Immature natural killer cell (primary cell): ENCODE measurements at places on chromosomes 12 and 14. TPM values are rescaled to one million over a fixed set of nuclear protein-coding genes. Genes with fewer than 3 reads are reported as not detected.

GRCh38 chr14:39229222-39229543, 4.5 kb upstream of the MIA2 start:
- DNase-seq: peak; percentile 73

DNA sequence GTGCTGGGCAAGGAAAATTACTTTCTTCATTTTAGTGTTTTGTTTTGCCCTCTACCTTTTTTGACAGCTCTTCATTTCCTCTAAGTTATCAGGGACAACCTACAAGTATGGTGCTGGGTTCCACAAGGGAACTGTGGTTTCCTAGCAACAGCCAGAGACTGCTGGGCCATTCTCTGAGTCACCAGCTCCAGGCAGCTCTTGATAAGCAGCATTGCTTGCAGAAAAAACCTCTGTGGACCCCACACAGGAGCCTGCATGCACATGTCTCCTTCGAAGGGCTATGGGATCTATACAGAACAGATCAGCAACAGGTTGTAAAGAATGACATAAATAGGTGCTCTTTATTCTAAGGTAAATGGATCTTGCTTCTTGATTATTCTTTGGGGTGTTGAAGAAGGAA, 81.0 kb upstream of the CCDC196 start:
- no peak for DNase-seq

GPRC5D gene
- polyA plus RNA-seq: not detected

GRCh38 chr12:130220706-130221100, 58.4 kb downstream of the FZD10 start:
- no peak for DNase-seq

TNFRSF1A gene
- polyA plus RNA-seq: 37.7 TPM

DNA sequence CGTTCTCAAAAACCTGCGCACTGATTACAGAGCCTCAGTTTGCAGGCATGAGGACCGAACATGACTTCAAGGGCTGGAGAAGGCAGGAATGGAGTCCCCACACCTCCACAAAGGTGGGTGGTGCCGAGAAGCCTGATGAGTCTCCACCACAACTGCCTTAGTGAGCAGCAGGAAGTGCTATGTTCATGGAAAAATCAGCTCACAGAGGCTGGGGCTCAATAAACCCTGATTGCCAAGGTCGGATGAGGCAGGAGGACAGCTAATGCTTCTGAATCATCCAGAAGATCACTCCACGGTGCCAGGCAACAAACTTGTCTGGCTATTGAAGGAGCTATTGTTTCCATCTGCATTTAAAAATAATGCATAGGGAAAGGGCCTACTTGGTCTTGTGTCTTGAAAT, 31.1 kb downstream of the APPL2 start:
- DNase-seq: no peak

GRCh38 chr14:30177781-30178180, 250.1 kb upstream of the PRKD1 start:
- no peak for DNase-seq

DNA sequence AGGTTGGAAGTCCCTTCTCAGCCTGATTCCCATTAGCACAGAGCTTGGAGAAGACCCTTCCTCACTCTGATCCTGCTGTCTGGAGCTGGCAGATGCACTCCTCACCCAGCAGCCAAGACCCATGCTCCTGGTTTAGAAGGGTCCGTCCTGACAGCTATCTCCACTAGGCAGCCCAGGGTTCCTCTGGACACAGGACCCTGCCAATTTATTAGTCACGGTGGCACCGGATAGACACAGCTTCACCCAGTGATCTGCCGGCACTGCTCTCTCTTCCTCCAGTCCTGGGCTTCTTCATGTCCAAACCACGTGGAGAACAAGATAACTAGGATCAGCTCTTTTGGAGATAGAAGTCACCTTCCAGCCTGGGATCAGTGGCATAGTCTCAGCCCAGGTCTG, 26.2 kb upstream of the TCL1B start:
- no peak for DNase-seq

GRCh38 chr14:50728836-50729235, 60.7 kb upstream of the SAV1 start:
- DNase-seq: no peak
